ENCODE measurements at places on chromosomes 3 and 15.

DNA sequence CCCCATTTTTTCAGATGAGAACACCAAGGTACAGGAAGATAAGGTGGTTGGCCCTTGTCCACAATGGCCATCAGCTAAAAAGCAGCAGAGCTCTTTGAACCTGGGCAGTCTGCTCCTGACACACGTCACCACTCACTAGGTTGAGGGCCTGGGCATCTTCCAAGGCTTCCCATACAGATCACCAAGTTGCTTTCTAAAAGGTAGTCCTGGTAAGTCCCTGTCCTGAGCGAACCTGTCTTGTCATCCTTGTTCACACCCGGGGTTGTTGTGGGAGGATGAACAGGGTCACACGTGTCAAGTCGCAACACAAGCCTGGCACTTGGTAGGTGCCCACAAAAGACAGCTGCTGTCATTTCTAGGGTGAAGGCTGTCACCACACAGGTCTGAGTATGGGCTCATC lies 260.4 kb downstream of the EPHB1 start:
- DNase-seq = no peak

DNA sequence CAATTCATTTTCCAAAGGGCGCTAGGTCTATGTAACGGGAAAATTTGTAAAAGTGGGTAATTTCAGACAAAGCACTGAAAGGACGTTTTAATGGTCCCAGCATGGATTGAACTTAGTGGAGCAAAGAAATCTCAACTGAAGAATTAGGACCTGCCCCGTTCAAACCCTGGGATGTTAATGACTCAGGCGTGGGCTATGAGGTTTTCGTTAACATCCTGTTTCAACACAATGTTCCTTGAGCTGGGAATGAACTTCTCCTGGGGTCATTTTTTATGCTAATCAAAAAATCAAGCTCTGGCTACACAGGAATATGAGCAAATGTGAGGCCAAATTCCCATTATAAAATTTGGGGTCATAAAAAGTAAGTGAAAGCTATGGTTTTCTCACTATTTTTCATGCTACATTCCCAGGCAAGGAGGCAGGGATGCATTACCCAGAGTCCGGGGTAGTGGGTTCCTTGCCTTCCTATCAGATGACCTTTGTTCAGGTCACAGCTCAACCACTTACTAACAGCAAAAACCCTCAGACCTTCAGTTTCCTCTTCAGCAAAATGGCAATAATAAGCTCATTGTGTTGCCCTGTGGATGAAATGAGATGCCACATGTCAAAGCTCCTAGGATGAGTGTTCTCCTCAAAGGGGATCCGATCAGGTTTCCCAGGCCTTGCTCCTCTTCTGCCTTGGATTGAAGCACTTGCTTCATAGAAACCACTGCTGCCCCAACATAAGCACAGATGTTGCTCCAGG lies 271.4 kb downstream of the ARRDC4 start:
- DNase-seq = no peak

DNA sequence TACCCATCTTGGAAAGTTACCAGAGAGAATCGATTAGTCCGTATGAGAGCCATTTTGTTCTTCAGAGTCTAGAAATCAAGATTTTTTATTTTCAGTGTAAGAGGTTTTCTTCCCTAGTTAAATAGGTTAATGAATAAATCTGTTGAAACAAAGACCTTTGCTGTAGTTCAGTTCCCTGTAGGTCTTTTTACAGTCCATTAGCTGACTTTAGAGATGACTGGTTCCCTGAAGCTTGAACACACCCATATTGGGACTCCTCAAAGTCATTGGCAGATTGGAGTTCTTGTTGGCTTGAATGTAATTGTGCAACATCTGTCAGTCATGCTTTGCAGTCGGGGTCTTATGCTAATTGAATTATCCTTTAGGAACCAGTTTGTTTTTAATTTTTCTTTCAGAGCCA lies 45.3 kb downstream of the SEMA6D start:
- DNase-seq = no peak

GRCh38 chr3:195440379-195440778 lies 2.4 kb downstream of the ACAP2 start:
- no peak for DNase-seq

- no peak for DNase-seq
Observed at GRCh38 chr3:31610700-31611275, 78.1 kb downstream of the STT3B start.

All from NCI-H774 (cell line).